Renal pelvis (tissue), 12 donors: ENCODE measurements at places on chromosomes 11 and 22.

DNA sequence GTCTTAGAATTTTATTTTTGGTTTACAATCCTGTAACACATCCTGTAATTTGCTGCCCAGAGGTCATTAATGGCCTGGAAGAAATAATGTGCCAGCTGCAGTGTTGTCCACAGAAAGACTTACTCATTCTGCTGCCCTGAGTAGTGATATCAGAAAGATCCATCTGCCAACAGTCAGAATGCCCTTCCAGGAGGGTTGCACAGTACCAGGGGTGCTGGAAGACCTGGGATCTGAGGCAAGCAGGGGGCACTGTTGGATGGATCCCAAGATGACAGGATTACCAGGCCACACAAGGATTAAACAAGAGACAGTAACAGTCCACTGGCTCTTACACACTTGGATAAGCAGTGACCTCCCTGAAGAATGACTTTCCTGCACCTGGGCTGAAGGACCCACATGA is 93.8 kb upstream of the TOP3B start:
- DNase-seq: no peak

DNA sequence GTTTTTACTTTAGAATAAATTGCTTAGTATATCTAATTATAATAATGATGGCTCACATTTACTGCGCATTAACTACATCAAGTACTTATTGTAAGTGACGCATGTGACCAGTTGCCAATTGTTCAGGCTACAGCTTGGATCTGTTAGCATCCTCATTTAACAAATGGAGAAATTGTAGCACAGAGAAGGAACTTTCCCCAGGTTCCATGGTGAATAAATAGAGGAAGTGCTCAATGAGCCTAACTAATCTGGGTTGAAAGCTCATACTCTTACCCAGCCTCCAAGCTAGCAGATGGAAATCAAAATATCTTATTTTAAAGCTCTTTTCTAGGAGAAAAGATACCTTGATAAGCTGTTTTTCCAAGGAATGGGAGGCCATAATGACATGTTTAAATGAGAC is 19.8 kb downstream of the MMP27 start:
- DNase-seq: no peak

GRCh38 chr11:83392556-83392955 is 106.4 kb upstream of the CCDC90B start:
- DNase-seq: no peak

DNA sequence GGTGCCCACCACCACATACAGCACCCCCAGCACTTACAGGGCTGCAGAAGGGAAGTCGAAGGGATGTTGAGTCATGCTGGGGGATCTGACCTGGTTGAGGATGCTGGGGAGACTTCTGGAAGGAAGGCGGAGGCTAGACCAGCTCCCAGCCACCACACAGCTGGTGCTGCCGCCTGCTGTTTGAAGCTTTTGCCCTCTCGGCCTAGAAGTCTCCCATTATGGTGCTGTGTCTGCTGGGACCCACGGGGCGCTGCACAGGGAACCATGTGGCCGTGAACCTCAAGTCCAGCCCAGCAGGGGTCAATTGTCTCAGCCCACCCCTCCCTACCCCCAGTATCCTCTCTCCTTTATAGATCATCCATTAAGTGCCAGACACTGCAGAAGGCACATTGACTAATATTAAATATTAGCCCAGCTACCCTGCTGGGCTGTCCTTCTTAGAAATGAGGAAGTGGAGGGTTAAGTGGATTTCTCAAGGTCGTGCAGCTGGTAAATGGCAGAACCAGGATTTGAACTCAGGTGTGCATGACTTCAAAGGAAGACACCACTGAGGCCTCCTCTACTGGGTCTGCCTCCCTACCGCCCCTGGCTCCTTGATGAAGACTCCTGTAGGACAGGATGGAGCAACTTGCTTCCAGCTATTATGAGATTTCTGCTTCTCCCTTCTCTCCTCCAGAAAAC is 49.7 kb downstream of the CYTH4 start:
- no peak for DNase-seq

GRCh38 chr11:78197816-78198215 is 9.1 kb downstream of the USP35 start:
- DNase-seq: no peak

DNA sequence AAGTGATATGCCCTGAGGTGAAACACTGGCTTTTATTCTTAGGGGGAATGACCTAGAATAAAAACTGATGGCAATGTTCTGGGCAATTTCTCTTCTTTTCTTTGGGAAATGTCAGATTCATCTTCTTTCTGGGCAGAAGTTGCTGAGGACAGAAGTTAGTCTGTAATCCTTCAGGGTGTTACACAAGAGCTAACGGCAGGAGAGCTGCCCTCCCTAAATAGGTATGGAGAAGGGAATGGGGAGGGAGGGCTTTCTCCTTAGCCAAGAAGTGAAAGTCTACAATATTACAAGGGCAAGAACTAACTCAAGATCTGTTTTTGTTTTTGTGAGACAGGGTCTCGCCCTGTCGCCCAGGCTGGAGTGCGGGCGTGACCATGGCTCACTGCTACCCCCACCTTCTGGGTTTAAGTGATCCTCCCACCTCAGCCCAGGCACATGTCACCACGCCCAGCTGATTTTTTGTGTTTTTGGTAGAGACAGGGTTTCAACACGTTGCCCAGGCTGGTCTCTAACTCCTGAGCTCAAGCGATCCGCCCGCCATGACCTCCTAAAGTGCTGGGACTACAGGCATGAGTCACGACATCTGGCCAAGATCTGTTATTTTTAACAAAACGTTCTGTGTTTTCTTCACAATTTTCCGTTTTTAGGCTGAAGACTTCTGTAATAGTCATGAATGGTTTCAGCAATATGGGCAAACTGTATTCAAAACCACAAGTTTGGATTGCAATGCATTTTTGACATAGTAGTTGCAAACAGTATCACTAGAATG is 7.2 kb downstream of the PIWIL4 start:
- DNase-seq: no peak

GRCh38 chr11:126808296-126808695 is 192.3 kb downstream of the KIRREL3 start:
- peak; percentile 56 for DNase-seq

- DNase-seq: no peak
These were observed 6.6 kb downstream of the SERHL2 start for GRCh38 chr22:42560381-42560780.

DNA sequence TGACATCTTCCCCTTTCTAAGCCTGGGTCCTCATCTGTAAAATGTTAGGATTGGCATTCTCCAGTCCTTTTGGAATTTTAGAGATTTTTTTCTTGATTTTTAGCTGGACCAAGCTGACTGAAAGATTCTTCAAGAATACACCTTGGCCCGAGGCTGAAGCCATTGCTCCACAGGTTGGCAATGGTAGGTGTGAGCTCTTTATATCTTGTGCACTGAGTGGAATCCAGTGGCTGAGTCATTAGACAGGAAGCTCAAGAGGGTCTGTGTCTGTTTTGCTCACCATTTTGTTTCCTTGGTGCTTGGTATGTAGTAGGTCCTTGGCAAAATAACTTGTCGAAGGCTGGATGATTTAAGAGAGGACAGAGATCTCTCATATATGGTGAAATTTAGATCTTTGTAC is 6.2 kb downstream of the EIF3L start:
- no peak for DNase-seq

DNA sequence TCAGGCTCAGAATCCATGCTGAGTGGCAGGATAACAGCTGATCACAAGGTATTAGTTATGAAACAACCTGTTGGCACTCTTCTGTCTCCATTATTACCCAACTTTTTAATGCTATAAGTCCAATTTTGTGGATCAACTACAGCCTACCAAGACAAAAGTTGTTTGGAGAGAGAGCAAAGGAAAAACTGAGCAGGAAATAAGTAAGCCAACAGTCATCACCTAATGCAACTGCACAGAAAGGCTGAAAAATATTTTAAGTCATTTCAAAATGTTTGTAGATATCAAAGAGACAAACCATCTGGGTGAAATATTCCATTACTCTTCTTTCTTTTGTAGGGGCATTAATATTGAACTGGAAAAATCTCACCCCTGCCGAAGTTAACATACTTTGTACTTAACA is 41.6 kb downstream of the FDX1 start:
- no peak for DNase-seq

GRCh38 chr11:71490731-71491390 is 36.2 kb upstream of the KRTAP5-7 start:
- DNase-seq: no peak

- no peak for DNase-seq
These were observed 355.7 kb downstream of the CNTN5 start for GRCh38 chr11:99376463-99376862.

GRCh38 chr11:70494559-70495350 is 96.4 kb downstream of the CTTN start:
- no peak for DNase-seq

- DNase-seq: no peak
These were observed 41.5 kb upstream of the MS4A8 start for GRCh38 chr11:60657888-60658287.

DNA sequence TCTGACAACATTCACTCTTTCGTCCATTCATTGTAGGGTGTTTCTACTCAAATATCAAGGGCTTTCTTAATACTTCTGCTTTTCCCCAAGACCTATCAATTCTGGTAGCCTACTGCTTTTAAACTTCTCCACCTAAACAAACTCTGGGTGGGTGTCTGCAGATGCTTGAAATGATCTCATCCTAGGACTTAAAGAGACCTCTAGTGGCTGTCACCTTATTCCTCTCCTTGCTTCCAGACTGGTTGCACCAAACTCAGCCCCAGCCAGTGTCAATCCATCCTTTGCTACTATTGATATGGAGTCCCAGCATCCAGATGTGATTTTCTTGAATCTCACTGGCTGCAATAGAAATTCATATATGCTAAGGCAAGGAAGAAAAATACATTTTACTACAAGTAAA is 274.7 kb downstream of the NXPE2 start:
- DNase-seq: no peak

DNA sequence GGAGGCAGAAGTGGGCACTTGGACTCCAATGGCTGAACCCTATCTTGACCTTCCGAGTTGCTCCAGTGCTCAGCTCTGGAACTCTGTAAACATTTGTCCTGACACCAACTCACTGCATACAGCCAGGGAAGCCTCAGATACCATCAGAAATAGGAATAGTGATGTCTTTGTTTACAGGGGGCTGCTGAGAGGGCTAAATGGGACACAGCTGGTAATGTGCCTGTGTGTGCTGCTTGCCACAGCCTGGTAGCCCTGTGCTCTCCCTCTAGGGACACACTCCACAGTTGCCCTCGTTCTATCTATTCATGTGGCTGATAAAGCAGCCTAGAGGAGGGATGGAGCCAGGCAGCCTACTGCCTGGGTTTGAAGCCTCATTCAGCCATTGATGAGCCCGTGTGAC is 559.8 kb downstream of the MIAT start:
- no peak for DNase-seq

DNA sequence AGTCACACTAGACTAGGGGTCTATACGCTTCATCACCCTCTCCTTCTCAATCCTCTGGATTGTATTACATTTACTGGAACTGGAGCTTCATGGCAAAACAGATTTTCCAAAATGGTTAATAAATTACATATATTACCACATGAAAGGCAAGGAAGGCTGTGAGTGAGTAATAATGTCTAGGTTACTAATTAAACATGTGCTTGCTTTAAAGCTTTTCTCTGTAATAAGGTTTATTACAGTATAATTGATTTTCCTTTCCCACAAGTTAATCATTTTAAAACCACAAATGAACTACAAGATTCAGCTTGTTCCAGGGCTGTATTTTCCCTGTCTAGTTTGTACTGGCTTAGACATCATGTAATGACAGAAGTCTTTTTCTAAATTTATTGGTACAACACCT is 25.6 kb downstream of the MMP13 start:
- peak; percentile 69 for DNase-seq

- DNase-seq: no peak
These were observed 51.4 kb downstream of the C11orf58 start for GRCh38 chr11:16789560-16790485.

DNA sequence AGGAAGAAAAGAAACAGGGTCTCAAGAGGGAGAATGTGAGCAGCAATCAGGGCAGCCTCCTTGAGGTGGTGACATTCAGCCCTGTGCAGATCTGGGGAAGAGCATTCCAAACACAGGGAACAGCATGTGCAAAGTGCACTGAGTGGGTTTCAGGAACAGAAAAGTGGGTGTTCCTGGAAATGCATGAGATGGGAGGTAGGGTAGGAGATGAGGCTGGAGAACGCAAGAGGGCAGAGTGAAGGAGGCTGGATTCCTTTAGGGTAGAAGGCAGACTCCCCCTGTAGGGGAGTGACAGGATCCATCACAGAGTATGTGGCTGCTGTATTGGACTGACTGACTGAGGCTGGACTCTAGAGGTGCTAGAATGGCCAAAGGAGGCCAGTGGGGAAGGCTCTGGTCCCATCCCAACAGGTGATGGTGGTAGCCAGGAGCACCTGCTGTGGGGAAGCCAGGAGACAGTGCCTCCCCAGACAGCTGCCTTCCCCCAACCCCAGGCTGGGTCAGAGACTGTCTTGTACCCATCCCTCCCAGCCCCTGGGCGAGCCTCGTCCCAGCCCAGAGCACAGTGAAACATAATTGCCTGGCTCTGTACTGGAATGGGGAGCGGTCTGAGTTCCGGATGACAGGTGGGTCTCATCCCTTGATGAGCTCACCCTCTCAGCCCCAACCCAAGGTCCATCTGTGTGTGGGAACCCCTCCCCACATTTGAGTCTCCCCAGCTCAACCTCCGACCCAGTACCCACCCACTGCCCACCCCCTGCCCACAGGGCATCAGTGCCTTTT is 419.4 kb downstream of the MN1 start:
- no peak for DNase-seq
